Peyer's patch (tissue), 4 donors: ENCODE measurements at places on chromosomes 13 and 19.

- DNase-seq, result no peak
These were observed 21.7 kb downstream of the CEACAM21 start for GRCh38 chr19:41597600-41598041.

- no peak for DNase-seq
These were observed 785.4 kb downstream of the UQCRFS1 start for GRCh38 chr19:28427376-28428083.

DNA sequence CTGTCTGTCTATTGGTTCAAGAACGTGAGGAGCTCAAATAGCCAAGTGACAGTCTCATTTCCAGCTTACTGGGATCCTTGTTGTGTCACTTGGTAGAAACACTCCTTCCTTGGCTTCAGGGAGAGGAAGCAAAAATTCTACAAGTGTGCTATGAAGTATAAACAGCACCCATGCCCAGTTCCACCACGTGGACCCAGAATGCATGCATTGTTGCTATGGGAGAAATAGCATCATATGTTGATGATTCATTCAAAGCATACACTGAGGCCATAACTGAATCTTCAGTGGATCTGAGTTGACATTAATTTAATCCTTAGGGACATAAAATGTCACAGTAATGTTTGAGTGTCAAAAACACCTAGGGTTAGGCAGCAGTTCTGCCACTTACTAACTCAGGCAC is 199.0 kb upstream of the RXFP2 start:
- no peak for DNase-seq

GRCh38 chr13:44249431-44249836 is 124.2 kb upstream of the SERP2 start:
- DNase-seq, result no peak

- DNase-seq, result no peak
These were observed 14.6 kb downstream of the IFNL3 start for GRCh38 chr19:39230096-39230764.

- DNase-seq, result no peak
These were observed 9.3 kb upstream of the CEACAM3 start for GRCh38 chr19:41787055-41787454.

DNA sequence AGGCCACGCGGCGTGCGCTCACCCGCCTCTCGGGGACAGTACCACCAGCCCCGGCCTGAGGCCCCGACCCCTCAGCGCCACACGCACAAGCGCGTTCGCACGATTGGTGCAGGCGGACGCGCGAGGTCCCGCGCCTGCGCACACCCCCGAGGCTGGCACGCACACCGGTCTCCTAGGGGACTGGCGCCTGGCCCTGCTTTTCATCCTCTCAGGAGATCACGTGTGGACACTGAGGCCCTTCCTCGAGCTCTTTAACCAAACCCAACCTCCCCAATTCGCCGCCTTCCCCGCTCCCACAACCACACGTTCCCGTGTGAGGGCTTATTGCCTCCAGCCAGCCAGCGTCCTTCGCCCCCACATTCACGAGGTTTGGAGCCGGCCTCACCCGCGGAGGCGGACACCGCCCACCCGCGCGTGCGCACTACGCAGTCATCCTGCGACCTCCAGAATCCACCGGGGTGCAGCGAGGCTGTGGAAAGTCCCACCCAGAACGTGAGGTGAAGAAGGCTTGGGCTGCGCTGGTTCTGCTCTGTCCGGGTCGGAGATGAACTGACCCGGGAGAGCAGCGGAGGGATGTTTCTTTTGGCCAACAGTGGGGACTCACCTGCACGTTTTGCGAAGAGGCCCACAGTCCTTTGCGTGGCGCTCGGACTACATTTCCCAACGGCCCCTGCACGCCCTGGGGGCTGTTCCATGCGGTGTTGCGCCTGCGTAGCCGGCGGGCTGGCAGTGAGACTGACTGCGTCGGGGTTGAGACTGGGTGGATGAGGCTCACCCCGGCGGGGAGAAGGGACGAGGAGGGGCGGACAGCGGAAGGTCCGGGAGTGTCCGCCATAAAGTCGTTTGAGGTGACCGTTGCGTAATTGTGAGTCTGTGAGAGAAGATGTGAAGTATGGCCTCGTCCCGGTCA is 539 bp upstream of the ZNF667 start:
- peak; percentile 68 for DNase-seq

- no peak for DNase-seq
These were observed 6.6 kb downstream of the TMEM272 start for GRCh38 chr13:51838240-51838846.

- no peak for DNase-seq
These were observed at the start of gene CCDC8 for GRCh38 chr19:46413262-46414031. CCDC8 (minus strand) TSS chr19:46413564; CDS start chr19:46412810, 754 bp downstream.

- no peak for DNase-seq
These were observed 3.8 kb downstream of the DMRTC2 start for GRCh38 chr19:41848666-41849065.

DNA sequence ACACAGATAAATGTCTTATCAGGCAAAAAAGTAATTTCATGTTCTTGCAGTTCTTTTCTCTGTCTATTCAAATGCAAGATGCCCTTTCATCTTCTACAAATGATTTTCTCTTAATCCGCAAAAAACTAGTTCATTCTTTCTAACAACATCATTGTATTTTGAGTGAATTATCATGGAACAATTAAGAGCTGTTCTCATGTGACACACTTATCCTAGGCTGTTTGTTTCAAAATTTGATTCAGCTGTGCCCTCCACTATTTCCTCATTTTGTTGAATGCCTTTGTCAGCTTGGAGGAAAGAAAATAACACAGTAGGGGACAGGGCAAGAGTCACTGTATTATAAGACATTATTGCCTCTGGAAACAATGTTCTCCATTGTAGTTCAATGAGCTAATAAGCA is 396.9 kb downstream of the KCTD12 start:
- DNase-seq, result no peak

DNA sequence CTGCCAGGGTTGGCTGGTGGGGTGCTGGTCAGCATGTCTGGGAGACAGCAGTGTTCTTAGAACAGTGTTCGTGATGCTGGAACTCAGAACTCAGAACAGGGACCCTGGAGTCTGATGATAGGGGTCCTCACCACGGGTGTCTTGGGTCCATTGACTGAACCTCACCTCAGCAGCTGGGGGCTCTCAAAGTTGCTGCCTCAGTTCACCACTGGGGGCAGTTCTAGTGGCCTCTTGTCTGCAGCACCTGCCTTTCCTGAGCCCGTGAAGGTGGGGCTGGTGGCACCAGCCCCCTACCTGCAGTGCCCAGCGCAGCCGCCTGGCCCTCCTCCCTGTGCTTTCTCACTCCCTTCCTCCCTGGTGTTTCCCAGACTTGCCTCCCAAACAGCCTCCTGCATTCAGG is 28.5 kb downstream of the SAFB start:
- DNase-seq, result no peak

DNA sequence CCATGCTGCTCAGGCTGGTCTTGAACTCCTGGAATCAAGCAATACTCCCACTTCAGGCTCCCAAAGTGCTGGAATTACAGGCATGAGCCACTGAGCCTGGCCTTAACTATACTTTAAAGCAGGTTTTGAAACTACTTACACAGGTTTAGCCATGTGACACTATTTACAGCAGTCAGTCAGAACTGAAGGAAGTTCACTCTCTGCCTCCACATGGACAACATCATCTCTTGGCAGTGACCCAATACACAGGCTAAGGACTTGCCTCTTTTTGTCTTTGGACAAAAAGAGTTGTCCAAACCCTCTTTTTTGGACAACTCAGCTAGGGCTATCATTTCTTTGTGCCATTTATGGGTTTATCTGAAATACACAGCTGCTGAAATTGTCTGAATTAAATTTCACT is 89.0 kb upstream of the CLDN10 start:
- no peak for DNase-seq

DNA sequence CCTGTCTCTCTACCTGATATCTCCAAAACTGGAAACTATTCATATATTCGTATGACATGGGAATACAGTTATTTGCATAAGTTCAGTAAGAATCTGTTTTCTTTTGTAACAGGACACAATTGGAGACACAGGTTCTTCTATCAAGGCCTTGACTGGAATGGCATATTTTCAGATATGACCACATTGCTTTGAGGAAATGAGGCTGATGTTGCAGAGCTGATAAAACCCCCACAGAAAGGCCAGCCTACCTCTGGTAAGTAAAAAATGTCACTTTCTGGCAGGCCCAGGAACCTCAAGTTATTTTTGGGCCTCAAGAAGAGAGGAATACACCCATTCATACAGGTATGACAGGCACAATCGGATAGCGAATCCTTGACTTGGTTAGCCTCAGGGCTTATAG is 29.5 kb upstream of the KBTBD6 start:
- DNase-seq, result no peak

- DNase-seq, result no peak
These were observed 212.0 kb upstream of the SPRY2 start for GRCh38 chr13:80552851-80553440.

DNA sequence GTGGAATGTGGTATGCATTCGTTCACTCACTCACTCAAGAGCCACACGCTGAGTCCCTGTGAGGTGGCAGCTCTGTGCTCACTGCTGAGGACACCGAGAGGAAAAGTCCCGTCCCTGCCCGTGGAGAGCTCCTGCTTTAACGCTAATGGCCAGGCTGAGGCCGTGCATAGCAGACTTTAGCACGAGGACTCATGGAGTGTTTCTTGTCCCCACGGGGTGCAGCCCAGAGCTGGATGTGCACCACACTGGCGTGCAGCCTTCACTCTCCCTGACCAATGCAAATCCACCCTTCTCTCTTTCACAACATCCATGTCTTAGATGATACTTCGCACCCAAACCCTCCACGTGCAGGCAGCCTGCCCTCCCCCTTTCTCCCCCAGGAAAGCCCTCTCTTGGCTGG is 159.6 kb upstream of the ZNF536 start:
- no peak for DNase-seq

GRCh38 chr13:101917833-101918661 is 465.6 kb downstream of the ITGBL1 start:
- DNase-seq, result no peak

DNA sequence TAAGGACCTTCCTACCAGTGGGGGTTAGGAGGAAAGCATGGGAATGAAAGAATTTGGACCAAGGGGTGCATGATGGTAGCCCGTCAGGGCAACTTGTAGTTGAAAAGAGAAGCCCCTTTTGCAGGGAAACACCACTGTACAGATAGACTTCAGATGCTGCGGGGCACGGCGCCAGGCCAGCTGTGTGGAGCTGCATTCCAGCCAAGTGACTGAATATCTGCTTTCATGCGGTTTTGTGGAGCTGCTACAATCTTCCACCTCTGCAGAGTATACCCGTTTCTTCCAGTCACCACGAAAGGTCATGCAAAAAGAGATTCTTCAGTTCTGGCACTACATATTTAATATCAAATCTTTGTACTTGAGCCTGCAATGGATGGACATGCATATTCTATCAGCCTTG is 104.7 kb downstream of the RGCC start:
- no peak for DNase-seq

- no peak for DNase-seq
These were observed 136.7 kb upstream of the NBEA start for GRCh38 chr13:34805347-34805746.

- no peak for DNase-seq
These were observed 19.4 kb upstream of the PLEKHF1 start for GRCh38 chr19:29645911-29646310.

DNA sequence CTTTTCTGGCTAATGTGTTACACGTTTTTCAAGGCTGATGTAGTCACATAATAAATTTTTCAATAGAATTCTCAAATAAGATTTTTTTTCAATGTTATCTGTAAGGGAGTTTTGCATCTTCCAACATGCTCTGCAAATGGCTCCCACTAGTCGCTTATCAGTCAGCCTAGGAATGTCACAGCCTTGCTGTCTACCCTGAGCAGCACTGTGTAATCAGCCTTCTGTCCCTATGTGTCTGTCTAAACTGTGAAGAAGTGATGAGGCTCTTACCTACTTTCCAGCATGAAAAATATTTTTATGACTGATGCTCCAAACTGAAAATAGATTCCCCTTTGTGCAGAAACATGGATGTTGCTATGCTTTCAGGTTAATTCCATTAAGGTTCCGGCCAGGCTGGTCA is 75.1 kb upstream of the FAM216B start:
- DNase-seq, result no peak

- DNase-seq, result no peak
These were observed 12.7 kb upstream of the FREM2 start for GRCh38 chr13:38674208-38674607.

GRCh38 chr13:77430377-77430951 is 103.6 kb upstream of the MYCBP2 start:
- DNase-seq, result no peak

GRCh38 chr19:49019242-49019932 is 2.5 kb upstream of the LHB start:
- peak; percentile 89 for DNase-seq

DNA sequence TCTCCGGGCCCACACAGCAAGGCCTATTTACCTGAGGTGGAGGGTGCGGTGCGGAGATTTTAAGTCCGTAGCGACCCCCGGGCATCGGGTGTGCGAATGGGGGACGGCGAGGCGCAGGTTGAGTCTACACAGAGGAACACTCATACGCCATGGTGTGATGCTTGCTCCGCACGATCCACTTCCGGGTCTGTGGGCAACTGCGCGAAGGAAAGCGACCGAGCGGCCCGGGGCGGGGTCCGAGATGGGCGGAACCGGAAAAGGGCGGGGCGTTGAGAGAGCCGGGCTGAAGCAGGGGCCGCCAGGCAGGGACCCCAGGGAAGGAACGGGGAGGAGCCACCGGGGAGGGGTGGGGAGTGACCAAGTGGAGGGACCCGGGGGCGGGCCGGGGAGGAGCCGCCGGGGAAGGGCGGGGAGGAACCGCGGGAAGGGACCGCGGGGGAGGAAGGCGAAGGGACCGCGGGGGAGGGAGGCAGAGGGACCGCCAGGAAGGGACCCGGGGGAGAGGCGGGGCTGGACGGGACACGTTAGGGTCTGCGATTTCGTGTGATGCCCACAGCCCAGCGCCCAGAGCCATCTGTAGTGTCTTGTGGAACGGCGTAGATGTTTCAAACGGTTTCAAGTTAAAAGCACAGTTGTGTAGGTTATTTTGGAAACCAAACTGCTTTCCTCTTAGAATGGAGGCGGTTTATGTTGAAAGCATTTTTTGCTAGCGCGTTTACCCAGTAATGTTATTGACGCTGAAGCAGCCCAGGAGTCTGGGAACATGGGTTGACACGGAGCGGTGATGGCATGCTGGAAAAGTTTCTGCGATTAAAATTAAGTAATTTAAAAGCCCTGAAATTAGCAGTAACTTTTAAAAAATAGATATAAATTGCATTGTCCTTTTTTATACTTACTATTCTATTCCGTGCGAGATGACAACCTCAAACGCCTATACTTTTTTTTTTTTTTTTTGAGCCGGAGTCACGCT is at the start of gene ZNF160:
Gene ZNF160 (minus strand): TSS at position 189 of the 970 bp plus-strand sequence. CDS start 17,146 bp downstream, outside the sequence.
- DNase-seq, result peak; percentile 99

DNA sequence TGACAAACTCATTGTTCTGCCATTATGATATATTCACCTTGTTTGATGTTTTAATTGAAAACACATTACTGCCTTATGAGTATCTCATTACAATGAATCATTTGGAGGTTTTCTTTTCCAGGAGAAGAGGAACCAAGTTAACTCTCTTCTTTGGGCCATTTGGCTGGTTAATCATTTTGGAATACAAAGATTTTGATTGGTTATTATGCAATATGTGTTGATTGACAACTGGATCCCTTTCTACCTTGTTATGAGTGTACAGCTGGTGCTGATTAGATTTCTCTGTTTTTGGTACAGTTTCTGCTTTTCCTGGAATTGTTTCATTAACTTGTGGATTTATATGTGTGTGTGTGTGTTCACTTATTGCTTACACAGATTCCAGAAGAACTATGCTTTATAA is 49.2 kb upstream of the RGCC start:
- no peak for DNase-seq

GRCh38 chr13:21529146-21529893 is 70.2 kb upstream of the ZDHHC20 start:
- DNase-seq, result no peak
